ENCODE measurements at places on chromosomes 4 and X.

GRCh38 chr4:152464030-152464823, 71.7 kb downstream of the FBXW7 start:
- DNase-seq = no peak

GRCh38 chrX:1165535-1166196, 46.8 kb downstream of the CRLF2 start:
- DNase-seq = no peak

GRCh38 chr4:81427344-81427821, 44.3 kb downstream of the RASGEF1B start:
- no peak for DNase-seq

GRCh38 chr4:83830138-83830888, 294.4 kb downstream of the GPAT3 start:
- no peak for DNase-seq

- DNase-seq = no peak
Observed at GRCh38 chr4:153265306-153266047, 61.2 kb downstream of the TRIM2 start.

- no peak for DNase-seq
Observed at GRCh38 chr4:175480404-175480803, 331.7 kb downstream of the GPM6A start.

- DNase-seq = no peak
Observed at GRCh38 chrX:154354516-154354915, 19.9 kb downstream of the FLNA start.

GRCh38 chr4:64935469-64936001, 526.3 kb upstream of the TECRL start:
- DNase-seq = no peak

DNA sequence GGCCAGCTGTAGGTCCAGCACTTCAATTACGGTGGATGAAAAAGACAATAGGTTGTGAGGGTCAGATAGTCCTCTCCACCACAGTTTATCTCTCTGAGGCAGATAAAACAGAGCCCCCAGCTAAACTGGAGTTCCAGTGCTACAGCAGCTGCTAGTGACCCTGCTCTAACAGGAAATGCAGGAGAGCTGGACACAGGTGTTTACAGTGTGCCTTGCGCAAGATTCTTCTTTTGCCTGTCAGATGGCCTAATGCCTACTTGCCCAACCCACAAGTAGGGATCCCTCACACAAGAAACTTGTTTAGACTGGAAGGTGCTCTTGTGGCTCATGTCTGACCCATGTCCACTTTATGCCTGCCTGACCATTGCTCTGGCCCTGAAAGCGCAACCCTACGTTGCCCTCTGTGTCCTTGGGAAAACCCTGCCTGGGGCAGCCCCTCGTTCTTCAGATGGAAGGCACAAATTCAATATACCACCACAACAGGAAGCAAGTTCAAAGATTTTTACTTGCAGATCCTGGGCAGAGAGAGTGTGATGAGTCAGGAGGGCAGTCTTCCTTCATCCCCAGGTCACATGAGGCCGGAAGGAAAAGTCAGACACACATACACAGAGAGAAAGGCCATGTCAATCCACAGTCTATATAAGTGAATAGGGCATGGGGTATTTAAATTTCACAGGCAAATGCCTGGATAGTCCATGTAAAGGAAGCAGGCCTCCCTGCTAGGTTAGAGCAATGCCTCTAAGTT, 105.1 kb upstream of the ADGRL3 start:
- no peak for DNase-seq

DNA sequence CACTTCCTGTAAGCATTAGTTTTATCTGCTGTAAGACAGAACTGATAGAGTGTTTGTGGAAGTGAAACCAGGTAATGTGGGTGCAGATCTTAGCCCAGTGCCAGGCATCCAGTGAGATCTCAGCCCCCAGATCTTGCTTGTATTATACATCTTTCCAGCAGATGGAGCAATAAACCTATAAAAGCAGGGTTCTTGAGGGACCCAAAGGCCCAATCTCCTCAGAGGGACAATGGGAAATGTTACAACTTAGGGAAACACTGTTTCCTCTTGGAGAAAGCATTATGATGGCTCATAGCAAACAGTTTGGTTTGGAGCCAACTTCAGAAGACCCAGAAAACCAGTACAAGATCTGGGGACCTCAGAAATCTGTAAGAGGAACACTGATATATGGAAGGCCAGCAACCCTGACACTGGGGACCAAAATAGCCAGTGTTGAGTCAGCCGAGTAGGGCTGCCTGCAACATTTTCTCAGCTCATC, 206.3 kb downstream of the SLC7A11 start:
- DNase-seq = no peak

DNA sequence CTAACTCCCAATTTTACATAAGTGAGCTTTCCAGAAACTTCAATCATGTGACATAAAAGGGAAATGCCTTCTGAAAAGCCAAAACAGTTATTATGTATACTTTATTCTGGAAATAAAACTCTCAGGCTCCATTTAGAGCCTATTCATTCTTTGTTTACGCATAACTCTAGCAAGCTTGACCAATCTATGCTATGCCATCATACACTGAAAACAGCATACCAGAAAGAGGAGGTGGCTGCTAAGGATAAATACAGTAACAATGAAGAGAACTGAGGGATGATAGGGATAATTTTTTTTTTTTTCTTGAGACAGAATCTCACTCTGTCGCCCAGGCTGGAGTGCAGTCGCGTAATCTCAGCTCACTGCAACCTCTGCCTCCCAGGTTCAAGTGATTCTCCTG, 24.4 kb downstream of the CDKL2 start:
- DNase-seq = no peak

DNA sequence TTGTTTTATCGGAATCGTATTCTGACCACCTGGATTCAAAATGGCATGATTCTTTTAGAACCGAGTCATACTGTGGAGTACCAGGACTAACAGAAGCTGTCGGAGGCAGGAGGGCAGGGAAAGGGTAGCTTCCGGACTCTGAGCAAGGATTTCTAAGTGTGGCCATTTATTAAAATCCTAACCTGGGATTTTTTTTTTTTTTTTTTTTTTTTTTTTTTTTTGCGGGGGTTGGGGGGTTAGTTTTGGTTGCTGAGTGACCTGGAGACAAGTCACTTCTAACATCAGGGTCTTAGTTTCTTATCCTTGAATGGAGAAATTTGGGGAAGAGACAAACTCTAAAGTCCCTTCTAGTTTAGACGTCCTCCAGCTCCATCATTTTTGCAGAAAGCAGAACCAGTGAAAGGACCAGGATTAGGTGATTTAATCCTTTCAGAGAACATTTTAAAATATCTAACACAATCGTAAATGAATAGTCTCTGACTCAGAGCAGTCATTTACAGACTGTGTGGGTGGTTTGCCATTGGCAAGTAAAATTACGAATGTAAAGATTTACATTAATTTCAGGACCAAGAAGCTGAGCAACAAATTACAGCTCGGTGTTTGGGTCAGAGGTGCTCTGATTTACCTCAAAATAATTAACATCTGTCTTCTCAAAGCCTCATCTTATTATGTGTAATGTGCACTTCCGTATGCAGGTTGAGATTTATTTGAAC, 7.3 kb downstream of the SLC25A5 start:
- DNase-seq = no peak

GRCh38 chr4:23035521-23036056, 342.9 kb downstream of the GBA3 start:
- DNase-seq = no peak

GRCh38 chr4:80232707-80233370, 33.6 kb upstream of the FGF5 start:
- DNase-seq = no peak

DNA sequence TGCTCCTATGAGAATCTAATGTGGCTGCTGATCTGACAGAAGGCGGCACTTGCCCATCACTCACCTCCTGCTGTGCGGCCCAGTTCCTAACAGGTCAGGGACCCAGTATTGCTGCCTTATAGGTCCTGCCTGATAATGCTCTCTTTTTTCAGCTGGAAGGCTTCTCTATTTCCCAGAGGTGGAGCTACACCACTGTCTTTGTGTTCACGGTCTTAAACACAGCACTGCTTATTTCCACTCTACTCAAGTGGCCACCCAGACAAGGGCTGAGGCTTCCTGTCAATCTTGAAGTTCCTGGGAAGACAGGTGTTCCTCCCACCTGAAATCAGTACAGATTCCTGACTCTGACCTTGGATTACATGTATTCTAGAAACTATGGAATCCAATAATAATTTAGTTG, 270.6 kb downstream of the NR3C2 start:
- no peak for DNase-seq

DNA sequence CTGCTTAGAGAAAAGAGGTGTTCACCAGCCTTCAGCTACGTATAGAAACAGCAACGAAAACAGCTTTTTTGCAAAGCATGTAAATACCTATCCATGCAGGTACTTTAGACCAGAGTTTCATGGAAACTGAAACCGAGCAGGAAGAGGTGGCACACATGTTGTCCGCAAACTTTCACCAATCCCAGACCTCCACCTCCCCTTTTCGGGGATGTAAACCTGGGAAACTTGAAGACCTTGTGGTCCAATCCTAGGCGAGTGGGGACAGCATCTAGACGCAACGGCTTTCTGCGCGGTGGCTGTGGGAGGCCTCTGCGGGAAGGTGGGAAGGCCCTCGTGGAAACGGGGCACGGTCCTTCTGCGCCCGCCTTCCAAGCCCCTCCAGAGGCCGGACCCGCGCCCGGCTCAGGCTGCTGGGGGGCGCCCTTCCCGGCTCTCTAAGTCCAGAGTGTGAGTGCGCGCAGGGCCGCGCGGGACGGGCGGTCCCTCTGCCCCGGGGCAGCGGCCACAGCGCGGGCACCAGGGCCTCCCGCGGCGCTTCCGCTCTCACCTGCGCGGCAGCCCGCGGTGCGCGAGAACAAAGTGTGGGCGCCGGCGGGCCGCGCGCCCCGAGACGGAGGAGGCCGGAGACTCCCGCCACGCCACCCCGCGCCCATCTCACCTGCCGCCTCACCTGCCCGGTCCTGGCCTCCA, 830 bp upstream of the SHROOM2 start:
- DNase-seq = no peak

DNA sequence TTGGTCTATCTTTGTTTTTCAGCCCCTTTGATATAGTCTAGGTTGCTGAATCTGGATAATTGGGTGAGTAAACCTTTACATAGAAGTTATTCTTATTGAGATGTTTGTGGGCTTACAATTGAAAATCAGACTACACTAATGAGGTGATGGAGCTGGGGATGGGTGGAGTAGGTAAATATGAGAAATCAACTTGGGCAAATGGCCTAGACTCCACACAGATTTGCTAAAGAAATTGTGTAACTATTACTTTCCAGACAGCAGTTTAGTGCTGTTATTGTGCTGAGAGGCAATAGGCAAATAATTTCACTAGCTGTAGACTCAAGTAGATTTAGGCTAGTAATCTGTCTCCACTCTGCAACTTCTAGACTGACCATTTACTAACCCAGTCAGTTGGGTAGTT, 8.2 kb downstream of the DIAPH2 start:
- no peak for DNase-seq

- DNase-seq = no peak
Observed at GRCh38 chrX:136659174-136659573, 11.2 kb downstream of the CD40LG start.

GRCh38 chr4:24662056-24662455, 77.7 kb upstream of the DHX15 start:
- no peak for DNase-seq

DNA sequence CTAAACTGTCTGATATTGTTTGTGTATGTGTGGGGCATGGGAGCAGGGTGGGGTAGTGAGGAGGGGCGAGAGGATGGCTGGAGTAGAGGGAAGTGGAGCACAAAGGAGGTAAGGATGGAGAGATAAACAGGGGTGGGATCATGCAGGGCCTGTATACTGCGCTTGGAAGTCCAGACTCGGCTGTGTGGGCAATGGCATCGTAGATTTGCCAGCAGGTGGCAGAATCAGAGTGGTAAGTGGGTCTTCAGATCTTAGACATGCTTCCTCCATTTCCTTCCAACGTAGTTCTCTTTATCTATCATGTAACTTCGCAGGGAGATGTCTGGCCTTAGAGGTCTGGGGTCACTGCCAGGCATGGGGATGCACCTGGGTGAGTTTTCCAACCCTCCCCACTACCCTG, 155.5 kb downstream of the PDGFRA start:
- peak; percentile 36 for DNase-seq

GRCh38 chr4:157992038-157992705, 180.7 kb downstream of the GASK1B start:
- peak; percentile 55 for DNase-seq

DNA sequence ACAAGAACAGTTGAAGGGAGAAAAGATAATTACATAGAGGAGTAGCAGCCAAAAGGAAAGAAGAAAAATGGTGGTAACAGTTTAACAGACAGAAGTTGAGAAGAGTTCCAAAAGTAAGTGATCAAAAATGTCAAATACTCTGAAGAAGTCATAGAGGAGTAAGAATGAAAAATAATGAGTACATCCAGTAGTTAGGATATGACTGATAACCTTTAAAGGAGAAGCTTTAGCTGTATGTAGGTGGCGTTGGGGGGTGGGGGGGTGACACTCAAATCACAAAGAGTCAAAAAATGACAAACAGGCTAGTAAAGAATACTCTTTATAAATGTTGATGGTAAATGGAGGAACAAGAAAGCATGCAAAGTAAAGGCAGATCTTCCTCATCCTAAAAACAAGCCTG, 40.6 kb downstream of the RAB33A start:
- no peak for DNase-seq

DNA sequence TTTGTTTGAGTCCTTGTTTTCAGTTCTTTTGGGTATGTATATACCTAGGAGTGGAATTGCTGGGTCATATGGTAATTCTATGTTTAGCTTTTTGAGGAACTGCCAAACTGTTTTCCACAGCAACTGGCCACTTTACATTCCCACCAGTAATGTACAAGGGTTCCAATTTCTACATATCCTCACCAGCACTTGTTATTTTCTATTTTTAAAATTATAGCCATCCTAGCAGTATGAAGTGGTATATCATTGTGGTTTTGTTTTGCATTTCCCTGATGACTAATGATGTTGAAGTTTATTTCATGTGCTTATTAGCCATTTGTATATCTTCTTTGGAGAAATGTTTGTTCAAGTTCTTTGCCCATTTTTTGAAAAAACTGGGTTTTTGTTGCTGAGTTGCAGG, 39.6 kb downstream of the TMEM164 start:
- no peak for DNase-seq

DNA sequence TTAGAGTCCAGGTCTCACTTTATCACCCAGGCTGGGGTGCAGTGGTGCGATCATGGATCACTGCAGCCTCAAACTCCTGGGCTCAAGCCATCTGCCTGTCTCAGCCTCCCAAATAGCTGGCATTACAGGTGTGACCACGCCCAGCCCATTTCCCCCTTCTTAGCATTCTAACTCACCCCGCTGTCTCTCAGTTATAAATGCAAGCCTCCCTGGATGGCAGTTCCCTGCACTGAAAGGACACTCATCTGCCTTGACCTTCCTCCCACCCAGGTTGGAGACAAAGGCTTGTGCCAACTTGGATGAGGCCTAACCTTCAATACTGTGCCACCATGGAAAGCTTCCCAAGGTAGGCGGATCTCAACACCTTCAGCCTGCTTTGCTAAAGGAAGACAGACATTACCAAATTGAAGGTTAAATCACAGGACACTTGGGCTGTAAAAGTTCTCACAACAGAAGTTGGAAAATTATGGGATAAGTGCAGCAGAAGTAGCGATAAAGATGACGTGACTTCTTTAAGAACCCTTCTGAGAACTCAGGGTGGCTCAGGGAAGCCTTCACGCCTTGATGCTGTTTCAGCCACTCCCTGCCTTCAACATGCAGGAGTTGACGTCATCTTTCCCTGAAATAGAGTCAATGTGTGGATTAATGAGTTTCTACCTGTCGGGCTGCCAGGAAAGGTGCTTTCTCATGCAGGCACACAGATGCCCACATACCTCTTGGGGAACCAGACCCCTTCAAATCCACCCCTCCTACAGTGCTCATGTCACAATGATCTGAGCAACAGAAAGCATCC, 10.6 kb upstream of the GPM6B start:
- DNase-seq = no peak

- DNase-seq = no peak
Observed at GRCh38 chr4:144868309-144868708, 222.4 kb downstream of the HHIP start.

All from GM04504 (cell line).